ENCODE measurements at places on chromosomes 7 and 10.

DNA sequence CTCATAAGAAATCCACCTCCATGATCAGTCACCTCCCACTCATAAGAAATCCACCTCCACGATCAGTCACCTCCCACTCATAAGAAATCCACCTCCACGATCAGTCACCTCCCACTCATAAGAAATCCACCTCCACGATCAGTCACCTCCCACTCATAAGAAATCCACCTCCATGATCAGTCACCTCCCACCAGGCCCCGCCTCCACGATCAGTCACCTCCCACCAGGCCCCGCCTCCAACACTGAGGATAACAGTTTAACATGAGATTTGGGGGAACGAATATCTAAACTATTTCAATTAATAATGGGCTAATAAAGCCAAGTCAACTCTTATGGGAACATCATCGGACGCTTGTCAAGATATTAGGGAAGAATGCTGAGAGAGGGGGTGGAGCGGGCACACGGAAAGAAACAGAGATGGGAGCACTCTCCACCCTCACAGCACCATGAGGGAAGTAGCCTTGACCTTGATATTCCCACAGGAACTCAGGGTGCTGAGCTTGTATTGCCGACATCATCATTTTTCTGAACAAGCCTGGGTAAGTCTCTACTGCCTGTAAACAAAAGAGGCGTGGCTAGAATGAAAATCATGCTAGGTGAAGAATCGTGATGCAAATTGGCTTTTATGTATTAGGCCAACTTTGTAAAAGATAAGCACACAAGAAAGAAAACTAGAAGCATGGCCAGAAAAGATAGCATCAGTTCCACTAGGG, 303.5 kb upstream of the KLF6 start:
- DNase-seq: no peak

- no peak for DNase-seq
Measured at GRCh38 chr10:79547973-79548372, 12.2 kb downstream of the SFTPA2 start.

DNA sequence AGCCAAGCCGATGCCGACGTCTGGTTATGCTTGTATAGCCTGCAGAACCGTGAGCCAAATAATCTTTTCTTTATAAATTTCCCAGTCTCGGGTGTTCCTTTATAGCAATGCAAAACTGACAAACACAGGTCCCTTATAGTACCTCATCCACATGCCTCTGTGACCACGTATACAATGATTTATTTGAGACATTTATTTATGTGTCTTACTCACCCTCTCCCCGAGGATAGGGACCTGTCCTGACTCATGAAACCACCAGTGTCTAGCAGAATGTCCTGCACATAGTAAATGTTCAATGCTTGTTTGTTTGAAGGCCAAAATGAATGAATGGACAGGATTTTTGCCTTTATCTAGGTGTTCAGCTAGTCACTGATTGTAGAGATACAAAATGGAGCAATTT, 147.9 kb upstream of the FZD8 start:
- no peak for DNase-seq

- no peak for DNase-seq
Measured at GRCh38 chr7:70361821-70362220, 763.5 kb downstream of the AUTS2 start.

DNA sequence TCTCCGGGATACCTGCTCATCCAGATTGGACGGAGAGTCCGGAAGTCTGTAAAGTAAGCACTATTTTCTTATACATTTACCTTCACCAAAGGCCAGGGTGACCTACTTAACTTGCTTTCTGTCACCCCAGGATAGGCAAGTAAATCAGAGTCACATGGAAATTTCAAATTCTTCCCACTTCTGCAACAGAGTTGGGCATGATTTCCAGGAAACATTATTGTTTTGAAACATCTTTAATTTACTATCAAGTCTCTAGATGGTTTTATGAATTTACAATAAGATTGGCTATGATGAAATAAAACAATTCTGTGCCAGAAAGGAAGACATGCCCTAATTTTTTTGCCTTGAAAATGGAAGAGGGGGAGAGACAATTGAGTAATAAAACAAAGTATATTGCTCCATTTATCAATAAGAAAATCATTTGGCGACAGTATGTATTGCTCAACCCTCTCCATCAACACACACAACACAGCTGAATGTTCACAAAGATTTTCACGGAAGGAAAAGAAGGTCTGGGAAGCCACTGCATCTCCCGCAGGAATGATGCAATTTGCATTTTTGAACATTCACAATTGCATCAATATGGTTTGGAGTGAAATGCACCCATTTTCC, 702.8 kb downstream of the PARD3 start:
- DNase-seq: no peak

- DNase-seq: no peak
Measured at GRCh38 chr7:157775560-157776332, 438.9 kb downstream of the DNAJB6 start.

DNA sequence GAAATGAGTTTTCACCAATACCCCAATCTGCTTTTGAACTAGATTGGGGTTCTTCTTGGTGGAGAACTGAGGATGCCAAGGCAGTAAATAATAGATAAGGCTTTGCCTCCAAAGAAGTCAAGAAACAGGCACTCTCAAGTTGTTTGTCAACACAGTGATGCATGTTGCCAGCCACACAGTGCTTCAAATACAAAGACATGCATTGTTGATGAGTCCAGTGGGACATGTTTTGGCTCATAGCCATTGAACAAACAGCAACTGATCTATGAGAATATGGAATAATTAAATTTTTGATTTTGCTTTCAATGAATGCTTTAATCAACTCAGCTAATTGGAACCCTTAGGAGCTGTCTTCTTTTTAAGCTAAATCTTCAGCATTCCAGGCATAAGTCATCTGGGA, 346.4 kb downstream of the THSD7A start:
- no peak for DNase-seq

DNA sequence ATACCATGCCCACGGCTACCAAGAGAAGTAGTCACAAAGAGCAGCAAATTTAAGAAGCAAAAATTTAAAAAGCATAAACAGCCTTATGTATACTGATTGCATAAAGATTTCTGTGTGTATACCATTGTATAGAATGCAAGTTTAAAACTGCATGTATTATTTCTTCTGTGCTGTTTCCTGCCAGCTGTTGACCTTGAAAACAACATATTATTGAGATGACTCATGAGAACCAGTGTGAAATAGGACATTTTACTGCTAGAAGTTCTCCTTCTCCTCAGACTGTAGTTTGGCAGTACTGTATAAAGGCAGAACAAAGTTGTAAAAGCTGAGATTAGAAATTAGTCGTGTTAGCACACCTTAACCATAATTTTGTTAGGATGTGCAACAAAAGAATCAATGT, 42.3 kb upstream of the SGCE start:
- DNase-seq: peak; percentile 52
